ENCODE measurements at places on chromosomes 16 and 17.

DNA sequence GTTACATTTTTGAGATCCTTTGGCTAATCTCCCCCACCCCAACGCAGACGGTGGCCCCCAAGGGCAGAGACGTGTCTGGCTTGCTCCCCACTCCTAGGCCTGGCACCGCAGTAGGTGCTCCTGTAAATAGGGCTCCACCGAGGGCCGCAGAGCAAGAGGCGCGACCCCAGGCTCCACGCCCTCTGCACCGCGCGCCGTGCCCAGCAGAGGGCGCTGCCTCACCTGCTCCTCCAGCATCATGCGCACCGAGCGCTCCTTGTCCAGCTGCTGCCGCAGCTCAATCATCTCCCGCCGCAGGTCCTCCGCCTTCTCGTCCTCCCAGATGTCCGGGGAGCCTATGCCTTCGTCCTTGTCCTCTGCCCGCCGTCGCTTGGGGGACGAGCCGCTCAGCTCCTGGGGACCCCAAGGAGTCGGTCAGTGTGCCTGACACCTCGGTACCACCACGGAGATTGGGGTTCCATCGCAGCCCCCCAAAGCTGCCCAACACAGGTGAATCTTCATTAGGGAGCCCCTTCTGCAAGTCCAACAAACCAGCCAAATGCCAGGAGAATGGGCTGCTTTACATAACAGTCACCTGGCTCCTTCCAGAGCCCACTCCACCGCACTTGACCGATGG is 11.2 kb downstream of the TFAP4 start:
- no peak for DNase-seq

- DNase-seq, result no peak
Measured at GRCh38 chr16:67773099-67773498, 33.3 kb downstream of the RANBP10 start.

GRCh38 chr17:6574687-6575595 is 18.6 kb upstream of the PITPNM3 start:
- no peak for DNase-seq

- no peak for DNase-seq
Measured at GRCh38 chr17:62804025-62804424, 4.1 kb downstream of the MARCHF10 start.

DNA sequence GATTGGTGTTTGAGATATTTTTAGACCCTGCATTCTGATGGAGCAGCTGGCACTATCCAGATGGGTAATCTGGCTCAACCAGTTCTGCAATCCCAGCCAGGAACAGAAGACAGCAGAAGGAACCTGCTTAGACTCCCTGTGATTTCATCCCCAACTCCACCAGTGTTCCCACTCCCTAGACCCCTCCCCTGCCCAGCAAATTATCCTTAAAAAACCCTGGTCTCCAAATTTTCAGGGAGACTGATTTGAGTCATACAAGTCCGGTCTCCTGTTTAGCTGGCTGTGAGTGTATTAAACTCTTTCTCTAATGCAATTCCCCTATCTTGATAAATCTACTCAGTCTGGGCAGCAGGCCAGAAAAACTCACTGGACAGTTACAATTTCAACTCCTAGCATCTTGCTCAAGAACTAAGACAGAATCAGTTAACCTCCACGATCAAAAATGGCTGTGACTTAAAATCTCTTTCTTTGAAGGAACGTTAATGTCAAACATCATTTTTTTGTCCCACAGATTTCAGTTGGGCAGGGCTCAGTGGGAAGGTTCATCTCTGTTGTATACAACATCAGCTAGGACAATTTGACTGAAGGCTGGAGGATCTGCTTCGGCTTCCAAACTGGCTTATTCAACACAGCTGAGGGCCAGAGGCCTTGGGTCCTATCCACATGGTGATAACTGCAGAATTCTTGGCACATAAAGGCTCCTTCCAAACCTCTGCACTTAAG is 4.9 kb upstream of the RBL2 start:
- no peak for DNase-seq

- no peak for DNase-seq
Measured at GRCh38 chr17:17467016-17467415, 9.8 kb upstream of the MED9 start.

GRCh38 chr17:1123921-1124715 is 55.7 kb downstream of the ABR start:
- DNase-seq, result no peak

DNA sequence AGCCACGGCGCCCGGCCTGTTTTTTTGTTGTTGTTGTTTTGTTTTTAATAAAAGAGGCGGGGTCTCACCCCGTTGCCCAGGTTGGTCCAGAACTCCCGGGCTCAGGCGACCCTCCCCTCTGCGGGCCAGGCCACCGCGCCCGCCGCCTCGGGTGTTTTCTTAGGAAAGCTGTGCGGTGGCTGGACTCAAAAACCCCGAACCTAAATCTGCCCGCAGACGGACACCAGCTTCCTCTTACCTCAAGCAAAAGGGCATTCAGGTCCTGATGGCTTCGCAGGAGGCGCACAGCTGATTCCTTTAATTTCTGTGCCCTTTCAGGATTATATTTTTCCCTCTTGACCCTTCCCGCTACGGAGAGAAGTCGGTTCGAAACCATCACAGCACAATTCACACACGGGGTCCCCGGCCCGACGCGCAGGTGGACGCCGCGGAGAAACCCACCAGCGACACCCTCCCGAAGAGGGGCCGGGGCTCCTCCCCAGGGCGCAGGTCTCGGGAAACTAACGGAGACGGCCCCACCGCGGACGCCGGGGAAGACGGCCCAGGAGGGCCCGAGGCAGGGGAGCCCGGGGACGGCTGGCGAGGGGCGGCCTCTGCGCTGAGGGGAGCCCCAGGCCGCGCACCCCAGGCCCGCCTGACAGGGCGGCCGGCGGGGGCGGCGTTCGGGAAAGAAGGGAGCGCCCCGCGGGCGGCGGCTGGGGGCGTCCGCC is 653 bp downstream of the FANCA start:
- no peak for DNase-seq

- no peak for DNase-seq
Measured at GRCh38 chr17:67813803-67814180, 11.5 kb upstream of the BPTF start.

DNA sequence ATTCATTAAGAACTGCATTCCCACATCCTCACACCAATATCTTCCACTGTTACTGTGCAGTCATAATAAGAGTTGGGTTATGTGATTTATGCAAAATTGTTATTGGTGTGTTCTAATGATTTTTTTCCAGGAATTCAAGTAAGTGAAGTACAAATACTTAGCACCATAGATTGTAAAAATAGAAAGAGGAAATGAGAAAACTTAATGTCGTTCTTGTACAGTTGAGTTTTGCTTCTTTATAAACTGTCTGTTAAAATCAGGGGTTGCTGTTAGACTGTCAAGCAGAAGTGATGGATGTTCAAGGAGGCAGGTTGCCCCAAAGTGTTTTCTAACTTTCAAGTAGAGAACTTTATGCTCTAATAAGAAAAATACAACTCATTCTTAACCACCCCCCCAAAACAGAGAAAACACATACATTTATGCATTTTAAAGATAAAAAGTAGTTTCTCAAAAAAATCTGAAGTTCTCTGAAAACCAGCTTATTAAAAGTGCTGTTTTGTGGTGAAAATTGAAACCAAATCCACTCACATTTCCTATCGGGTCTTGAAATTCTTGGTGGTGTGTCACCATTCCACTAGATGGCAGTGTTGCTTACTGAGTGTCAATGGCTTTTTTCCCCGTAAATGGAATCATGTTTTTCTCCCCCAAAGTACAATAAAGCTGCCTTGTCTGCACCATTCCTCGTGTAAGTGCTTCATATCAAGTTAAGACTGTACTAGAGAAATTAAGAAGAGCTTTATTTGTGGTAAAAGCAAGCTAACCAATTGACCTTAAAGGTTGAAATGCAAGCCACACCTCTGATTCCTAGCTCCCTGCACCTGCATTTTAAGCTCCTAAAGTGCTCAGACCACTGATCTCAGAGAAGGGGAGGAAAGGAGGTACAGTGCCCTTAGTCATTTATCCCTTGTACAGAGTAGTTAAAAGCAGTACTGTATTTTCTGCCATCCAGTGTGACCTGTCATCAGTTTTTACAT is 4.7 kb upstream of the IGSF6 start:
- DNase-seq, result no peak

DNA sequence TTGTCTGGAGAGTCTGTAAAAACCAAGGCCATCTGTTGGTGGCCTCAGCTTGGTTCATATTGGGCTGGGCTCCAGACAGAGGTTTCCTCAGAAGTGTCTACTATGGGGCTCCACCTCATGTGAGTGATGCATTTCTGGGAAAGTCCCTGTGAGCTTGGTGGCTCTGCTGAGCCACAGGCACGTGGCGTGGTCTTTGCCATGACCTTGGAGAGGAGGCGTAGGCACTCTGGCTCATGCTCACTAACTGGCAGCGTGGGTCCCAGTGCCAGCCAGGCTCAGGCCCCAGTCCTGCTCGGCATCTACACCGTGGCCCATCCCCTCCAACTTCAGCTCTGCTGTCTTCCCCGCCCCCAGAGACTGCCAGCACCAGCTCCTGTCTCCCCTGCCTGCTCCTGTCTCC is 10.7 kb upstream of the SMTNL2 start:
- no peak for DNase-seq

DNA sequence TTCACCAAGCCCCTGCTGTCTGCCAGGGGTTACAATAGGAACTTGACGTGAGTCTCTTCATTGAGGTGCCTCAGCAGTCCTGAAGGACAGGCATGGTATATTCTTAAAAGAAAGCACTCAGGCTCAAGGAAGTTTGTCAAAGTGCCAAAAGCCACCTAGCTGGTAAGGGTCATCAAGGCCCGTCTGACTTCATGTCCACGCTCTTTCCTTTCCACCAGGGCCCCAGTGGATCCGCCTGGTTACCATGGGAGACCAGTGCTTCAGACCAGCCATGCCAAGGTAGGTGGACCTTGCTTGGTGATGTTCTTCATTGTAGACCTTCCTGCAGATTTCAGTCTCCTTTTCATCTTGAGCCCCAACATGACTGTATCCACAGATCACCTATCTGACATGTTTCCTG is 27.6 kb upstream of the CCL1 start:
- DNase-seq, result no peak

DNA sequence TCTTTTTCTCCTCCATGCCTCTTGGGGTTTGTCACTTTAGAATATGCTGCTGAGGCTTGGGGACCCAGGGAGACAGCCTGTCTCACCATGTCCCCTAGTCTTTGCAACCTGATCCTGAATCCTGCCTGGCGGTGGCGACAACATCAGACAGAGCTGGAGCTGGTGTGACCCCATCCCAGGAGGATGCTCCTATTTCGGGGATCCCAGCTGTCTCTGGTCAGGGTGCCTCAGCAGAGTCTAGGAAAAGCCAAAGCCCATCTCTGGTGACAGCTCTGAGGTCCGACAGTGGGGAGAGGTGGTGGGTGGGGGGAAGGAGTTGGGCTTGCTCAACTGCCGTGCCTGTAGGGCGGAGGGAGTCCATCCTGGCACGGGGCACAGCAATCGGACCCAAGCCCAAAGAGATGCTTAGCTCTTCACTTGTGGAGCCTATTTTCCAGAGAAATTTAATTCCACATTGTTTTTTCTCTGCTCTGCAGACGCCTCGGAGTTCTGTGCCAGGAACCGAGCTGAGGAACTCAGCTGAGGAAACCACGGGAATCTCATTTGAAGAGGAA is 10.3 kb upstream of the TNS4 start:
- DNase-seq, result no peak

All from NCI-H187 (cell line).